ENCODE measurements at places on chromosomes 2 and 18. TPM values are rescaled to one million over a fixed set of nuclear protein-coding genes. Genes with fewer than 3 reads are reported as not detected.

DNA sequence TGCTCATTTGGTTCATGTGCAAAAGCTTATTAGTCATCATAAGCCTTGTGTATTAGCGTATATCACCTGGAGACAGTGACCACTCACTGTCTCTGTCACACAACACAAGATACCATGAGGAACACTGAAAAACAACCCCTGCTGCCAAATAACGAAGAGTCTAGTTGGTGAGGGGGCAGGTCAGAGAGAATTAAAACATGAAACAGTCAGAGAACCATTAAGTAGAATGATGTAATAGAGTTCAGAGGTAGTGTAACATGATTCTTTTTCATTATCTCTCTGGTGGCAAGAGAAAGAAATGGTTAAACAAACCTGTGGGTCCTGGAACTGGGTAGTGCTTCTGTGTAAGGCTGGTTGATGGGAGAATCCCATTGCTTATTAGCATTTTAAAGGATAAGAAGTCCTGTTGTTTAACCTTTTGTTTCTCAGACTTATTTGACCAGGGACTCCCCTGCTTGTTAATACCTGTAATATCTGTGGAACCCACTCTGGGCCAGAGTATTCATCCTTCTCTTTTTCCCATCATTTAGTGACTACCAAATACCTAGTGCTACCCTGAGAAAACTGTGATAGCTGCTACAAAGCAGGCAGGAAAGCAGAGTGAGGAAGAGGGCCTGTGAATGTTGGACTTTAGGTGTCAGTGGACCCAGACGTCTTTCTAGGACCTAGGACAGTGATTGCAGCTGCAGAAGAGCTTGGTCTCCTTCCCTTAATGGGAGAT is 38.0 kb downstream of the PTRHD1 start:
- H3K4me1 ChIP-seq, result no peaks in the 10 kb centered on the region
- H3K27me3 ChIP-seq, result no peaks in the 10 kb centered on the region
- H3K36me3 ChIP-seq, result peaks cover 54% of the 10 kb centered on the region
- H3K27ac ChIP-seq, result no peak overlapping the region
- H3K4me3 ChIP-seq, result no peak overlapping the region
- DNase-seq, result no peak

- DNase-seq, result no peak
- H3K27ac ChIP-seq, result no peak overlapping the region
- H3K27me3 ChIP-seq, result peaks cover 8% of the 10 kb centered on the region
- H3K36me3 ChIP-seq, result no peaks in the 10 kb centered on the region
- no peaks in the 10 kb centered on the region for H3K4me1 ChIP-seq
- no peak overlapping the region for H3K4me3 ChIP-seq
Observed at GRCh38 chr2:120807751-120808150, 72.1 kb downstream of the GLI2 start.

DNA sequence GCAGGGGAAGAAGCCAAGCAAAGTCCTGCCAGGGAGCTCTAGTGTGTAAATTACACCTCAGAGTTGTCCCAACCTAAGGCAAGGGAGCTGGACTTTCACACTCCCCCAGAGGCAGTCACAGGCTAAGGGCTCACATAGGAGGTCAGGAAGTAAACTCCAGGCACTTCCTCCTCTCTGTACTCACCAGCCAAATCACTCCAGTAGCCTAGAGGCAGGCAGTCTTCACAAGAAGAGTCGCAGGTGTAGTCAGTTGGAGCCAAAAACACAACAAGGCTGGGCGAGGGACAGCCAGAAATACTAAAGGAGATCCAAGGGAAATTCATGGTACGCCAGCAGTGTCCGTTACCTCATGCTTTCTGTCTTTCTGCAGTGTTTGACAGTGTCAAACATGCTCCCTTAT is 205.0 kb downstream of the C1D start:
- H3K4me1 ChIP-seq, result peaks cover 4% of the 10 kb centered on the region
- no peaks in the 10 kb centered on the region for H3K27me3 ChIP-seq
- H3K4me3 ChIP-seq, result no peak overlapping the region
- no peak overlapping the region for H3K27ac ChIP-seq

NBEAL1 gene
- total RNA-seq, result 39.3 TPM
